ENCODE measurements at places on chromosomes 5 and 9.

- DNase-seq: no peak
Observed at GRCh38 chr9:17726298-17726697, 147.4 kb downstream of the SH3GL2 start.

GRCh38 chr9:78967596-78968217 is 604.1 kb upstream of the TLE4 start:
- no peak for DNase-seq

- no peak for DNase-seq
Observed at GRCh38 chr5:1502046-1502736, 21.6 kb downstream of the LPCAT1 start.

DNA sequence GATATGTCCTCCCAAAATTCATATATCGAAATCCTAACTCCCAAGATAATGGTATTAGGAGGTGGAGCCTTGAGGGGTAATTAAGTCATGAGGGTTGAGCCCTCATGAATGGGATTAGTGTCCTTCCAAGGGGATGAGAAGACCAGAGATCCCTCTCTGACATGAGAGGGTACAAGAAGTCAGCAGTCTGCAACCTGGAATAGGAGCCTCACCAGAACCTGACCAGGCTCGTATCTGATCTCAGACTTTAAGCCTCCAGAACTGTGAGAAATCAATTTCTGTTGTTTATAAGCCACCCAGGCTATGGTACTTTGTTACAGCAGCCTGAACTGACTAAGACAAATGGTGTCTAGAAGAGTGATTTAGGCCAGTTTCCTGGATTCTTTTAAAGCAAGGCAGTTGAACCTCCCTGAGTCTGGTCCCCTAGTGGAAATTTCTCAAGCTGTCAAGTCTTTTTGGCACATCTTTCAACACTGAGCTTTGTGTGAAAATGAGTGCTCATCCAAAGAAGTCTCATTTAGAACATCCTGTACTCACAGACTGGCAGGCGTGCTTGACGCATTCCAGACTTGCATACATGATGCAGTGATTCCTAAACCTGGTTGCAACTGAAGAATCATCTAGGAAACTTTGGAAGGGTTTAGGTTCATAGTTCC is 254.8 kb upstream of the PPP1R2B start:
- peak; percentile 5 for DNase-seq

DNA sequence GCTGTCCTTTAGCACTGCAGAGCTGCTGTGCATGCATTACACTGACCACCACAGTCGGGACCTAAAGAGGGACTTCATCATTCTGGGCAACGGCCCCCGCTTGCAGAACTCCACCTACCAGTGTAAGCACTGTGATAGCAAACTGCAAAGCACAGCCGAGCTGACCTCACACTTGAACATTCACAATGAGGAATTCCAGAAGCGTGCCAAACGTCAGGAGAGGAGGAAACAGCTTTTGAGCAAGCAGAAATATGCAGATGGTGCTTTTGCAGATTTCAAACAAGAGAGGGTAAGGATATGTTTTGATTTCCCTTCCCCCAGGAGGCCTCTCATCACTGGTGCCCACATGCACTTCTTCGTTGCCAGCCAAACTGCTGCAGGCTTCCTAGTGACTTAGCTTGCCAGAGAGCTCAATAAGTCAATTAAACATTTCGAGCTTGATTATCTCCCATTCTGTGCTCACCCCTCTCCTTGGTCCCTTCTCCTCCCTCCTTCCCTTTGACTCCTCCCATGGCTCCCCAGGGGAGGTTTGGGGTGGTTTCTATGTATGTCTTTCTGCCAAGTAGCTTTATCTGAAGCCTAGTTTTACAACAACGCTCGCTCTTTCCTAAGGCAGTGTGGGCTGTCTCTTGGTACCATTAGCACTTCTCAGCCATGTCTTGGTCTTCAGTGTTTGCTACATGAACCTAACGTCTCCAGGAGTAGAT is 66.7 kb downstream of the ZNF462 start:
- DNase-seq: peak; percentile 95

GRCh38 chr5:178766936-178767912 is 36.8 kb upstream of the ZNF354A start:
- DNase-seq: no peak

DNA sequence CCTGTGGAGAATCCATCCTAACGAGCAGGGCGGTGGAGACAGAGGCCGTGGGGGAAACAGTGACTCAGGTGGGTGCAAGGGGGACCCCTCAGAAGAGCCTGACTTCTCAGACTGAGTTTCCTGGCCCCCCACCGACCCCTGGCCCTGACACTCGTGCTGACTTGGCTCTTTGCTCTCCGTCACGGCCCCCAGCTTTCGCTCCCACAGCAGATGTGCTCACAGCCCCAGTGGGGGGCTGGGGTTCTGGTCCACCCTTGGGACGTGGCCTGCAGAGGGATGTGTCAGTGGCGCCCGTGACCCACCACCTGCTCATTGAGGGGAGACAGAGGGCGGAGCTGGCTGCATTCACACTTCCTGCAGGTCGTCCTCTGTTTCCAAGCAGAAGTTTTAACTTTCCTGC is 62.9 kb upstream of the IRX4 start:
- no peak for DNase-seq

GRCh38 chr9:77440057-77440456 is 208.1 kb downstream of the GNA14 start:
- DNase-seq: peak; percentile 20

All from cardiac fibroblast (primary cell).